ENCODE measurements at places on chromosomes 1 and 21. TPM values are rescaled to one million over a fixed set of nuclear protein-coding genes. Genes with fewer than 3 reads are reported as not detected.

Gene SLC2A5
- 1.2 TPM for polyA plus RNA-seq

Gene ZNF670
- 5.5 TPM for polyA plus RNA-seq

Gene LDLRAD1
- 8.2 TPM for polyA plus RNA-seq

Gene SEMA4A
- 25.4 TPM for polyA plus RNA-seq

Gene NOTCH2NLA
- 38.0 TPM for polyA plus RNA-seq

Gene SH3BP5L
- 27.5 TPM for polyA plus RNA-seq
